ENCODE measurements at places on chromosomes 11 and 22.
A peak's percentile ranks its signal among the peaks of the same experiment; 100 is the strongest.

GRCh38 chr11:91926965-91927364, 297.7 kb upstream of the FAT3 start:
- DNase-seq, result peak; percentile 61

- peak; percentile 29 for DNase-seq
These were observed 25.3 kb downstream of the ANO1 start for GRCh38 chr11:70103256-70103975.

- DNase-seq, result no peak
These were observed 76.2 kb upstream of the PHF21A start for GRCh38 chr11:46197421-46197820.

- peak; percentile 76 for DNase-seq
These were observed 165.3 kb downstream of the TTC28 start for GRCh38 chr22:28514321-28514821.

DNA sequence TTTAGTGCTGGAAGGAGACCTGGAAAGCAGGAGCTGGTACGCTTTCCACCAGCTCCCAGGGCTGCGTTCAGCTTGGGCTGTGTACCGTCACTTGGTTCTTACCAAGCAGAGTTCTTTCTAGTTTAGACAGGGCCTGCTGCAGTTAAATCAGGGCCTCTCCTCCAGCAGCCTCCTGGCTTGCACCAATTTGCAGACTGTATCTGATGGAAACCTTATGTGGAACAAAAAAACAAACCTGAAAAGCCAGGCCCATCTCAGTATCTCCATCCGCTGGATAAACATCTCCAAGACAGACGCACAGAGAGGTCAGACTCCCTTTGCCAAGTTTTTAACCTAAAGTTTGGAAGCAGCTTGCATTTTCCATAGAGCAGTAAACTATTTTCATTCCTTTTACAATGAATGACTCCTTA, 288.6 kb upstream of the SORL1-AS1 start:
- DNase-seq, result peak; percentile 89

Data from muscle of back (tissue), 13 donors.